ENCODE measurements at places on chromosomes 3 and 15.

DNA sequence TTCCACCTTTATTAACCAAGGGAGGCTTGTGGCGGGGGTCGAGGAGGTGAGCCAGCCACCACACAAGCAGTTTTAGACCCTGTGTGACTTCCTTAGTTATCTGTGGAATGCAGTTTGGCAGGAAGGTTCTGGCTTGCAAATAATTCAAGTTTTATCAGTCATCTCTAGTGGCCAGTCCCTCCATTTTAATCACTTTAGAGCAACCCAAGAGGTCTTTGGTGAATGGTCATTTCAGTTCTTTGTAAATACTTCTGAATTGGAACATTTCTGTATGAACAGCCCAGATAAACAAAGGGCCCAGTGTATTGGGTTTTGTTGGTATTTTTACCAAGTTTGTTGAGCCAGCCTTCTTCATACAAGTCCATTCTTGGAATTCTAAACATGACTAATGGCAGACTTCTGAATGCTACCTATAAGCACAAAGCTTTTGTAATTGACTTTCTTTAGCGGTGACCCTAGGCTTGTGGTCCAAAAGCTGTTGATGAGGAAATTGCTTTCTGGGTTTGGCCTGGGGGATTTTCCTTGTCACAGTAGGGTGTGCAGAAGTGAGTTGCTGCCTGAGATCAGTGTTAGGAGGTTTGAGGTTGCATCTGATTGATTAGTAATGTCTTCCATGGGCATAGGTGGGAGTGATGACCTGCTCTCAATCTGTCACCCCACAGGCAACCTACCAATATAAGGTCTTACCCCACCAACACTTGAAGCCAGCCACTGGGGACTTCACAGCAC lies 193.3 kb upstream of the TOPAZ1 start:
- DNase-seq = no peak

DNA sequence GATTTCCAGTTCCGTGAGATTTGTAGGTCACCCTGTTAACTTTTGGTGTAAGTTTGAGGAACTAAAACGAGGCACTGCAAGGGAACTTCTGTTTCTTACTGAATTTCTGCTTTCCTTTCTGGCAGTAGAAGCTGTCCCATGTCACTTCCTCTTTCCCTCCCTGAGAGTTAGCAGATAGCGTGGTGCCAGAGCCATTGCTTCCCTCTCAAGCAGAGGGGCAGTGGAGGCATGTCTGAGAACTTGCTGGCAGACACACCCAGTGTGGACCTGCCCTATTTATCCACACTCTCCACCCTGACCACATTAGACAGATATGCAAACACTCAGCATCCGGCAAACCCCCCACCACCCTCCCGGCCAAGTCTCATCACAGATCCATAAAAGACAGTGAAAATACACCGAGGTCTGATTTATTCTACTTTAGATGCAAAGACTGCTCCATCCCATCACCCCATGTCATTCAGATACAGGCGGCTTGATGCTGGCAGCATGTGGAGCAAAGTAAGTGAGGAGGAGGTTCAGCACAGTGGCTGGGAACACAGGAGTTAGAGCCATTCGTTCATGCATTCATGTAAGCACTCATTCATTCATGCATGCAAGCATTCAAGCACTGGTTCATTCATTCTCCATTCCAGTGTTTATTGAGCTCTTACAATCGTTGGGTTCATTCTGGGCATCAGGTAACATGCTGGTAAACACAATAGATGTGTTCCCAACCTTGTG lies 324.7 kb downstream of the SHQ1 start:
- no peak for DNase-seq

GRCh38 chr3:44995142-44995770 lies 19.2 kb downstream of the EXOSC7 start:
- no peak for DNase-seq

- DNase-seq = no peak
These were observed 500.4 kb downstream of the ZBBX start for GRCh38 chr3:166879661-166880060.

DNA sequence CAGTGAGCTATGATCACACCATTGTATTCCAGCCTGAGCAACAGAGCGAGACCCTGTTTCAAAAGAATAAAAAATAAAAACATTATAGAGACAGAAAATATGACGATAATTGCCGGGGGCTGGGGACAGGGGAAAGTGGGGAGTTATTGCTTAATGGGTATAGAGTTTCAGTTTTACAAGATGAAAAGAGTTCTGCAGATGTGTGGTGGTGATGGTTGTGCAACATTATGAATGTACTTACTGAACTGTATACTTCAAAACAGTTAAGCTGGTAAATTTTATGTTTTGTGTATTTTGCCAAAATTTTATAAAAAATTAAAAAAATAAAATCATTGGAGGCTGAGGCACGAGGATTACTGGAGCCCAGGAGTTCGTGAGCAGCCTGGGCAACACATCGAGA lies 24.8 kb upstream of the ZNF774 start:
- DNase-seq = no peak

GRCh38 chr15:69912116-69912515 lies 185.6 kb downstream of the TLE3 start:
- no peak for DNase-seq

GRCh38 chr3:56870436-56870835 lies 68.7 kb upstream of the ARHGEF3 start:
- DNase-seq = no peak

- DNase-seq = no peak
These were observed 106.1 kb downstream of the RFTN1 start for GRCh38 chr3:16407366-16407765.

DNA sequence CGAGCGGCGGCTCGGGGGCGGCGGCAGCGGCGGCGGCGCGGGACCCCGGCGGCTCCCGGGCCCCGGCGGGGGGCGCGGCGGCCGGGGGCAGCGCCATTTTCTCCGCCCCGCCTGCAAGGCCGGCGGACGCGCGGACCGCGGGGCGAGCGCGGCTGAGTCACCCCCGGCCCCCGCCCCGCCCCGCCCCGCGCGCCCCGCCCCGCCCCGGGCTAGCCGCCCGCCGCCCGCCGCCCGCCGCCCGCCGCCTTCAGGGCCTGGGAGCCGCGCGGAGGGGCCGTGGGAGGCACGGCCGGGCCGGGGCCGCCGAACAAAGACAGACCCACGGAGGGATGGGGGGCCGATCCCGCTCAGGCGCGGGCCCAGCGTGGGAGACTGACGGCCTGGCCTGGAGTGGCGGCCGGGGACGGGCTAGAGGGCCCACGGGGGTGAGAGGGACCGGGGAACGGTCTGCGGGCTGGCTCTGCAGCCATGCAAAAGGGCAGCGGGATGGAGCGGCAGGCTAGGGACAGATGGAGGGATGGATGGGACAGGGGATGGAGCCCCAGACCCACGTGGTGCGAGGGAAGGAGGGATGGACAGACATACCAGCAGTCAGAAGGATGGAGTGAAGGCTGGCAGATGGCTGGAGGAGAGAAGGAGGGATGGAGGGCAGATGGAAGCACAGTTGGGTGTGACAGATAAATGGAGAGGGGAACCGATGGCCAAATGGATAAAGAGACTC lies at the start of gene EIF4E3:
EIF4E3 (minus strand) TSS at position 132 of the 721 bp plus-strand sequence; CDS start at position 97, 35 bp downstream.
- no peak for DNase-seq

- DNase-seq = no peak
These were observed 442.7 kb upstream of the NR2F2 start for GRCh38 chr15:95887666-95888390.

GRCh38 chr3:25495726-25496253 lies 67.7 kb downstream of the RARB start:
- no peak for DNase-seq

DNA sequence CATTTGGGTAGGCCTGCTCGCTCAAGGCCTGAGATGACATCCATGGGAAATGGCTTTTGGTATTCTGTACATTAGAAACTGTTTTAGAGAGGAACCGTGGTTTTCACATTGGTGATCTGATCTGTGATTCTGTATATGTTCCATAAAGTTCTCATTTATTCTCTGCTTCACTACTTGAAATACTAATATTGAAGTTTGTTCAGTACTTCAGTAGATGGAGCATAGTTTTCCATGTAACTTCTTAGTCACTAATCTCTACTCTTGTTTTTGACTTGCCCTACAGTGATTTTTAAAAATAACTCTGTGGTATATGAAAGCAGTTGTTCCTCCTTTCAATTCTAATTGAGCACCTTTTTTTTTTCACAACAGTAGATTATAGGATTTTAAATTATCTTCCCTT lies 66.5 kb downstream of the MBNL1 start:
- DNase-seq = no peak

DNA sequence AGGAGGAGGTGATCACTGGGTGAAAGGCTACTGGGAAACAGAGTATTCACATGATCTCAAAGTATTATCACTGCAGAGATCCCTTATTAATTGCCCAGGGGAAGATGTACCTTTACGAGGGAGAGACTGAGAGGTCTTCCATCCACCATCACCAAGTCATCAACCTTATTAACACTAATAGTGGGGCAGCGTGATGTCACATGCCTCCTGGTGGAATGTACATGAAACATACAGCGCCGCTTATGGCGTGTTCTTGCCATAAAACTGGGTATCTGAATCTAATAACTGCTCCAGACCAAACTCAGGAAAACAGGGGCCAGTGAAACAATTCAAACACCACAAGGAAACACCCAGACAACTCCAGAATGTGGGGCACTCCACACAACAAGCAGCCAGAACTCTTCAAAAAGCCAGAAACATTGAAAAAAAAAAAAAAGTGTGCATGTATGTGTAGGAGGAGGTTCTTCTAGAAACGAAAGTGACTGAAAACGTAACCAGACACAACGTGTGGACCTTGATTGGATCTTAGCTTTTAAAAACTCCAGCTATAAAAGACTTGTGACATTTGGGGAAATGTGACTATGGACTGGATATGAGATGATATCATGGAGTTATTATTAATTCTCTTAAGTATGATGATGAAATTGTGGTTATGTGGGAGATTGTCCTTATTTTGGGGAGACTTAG lies 4.6 kb downstream of the STIMATE start:
- DNase-seq = no peak

DNA sequence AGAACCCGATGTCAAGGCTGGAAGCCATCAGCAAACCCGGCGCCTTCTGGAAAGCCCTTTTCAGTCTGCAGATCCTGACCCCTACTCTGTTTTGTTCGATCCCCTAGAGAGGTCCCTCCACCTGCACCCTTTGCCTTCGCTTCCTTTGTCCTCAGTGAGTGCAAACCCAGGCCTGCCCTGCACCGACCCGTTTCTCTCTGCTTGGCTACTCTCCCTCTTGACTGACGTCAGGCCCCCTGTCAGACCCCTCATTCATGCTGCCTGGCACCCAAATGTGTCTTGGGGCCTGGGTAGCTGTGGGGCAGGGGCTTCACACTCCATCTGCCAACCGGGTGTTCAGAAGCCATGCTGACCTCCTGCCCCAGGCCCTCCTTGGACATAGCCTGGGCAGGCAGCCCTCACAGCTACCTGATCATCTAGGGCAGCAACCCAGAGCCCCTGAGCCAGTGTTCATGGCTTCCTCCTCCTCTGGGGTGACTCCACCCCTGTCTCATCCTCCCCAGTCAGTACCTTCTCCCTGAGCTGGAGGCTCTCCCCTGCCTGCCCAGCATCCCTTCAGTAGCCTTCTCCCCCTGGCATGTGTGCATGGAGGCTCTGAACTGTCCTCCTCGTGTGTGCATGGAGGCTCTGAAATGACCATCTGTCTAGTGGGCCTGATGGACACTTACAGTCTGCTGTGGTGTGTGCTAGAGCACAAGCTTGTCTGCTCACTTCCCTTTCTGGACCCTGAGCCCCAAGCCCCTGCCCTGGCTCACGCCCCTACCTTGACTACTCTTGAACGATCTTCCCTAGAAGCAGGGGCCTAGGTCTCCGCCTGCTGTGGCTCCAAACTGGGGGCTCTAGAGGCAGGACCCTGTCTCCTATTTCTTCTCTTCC lies 69.4 kb downstream of the EXOG start:
- DNase-seq = no peak

DNA sequence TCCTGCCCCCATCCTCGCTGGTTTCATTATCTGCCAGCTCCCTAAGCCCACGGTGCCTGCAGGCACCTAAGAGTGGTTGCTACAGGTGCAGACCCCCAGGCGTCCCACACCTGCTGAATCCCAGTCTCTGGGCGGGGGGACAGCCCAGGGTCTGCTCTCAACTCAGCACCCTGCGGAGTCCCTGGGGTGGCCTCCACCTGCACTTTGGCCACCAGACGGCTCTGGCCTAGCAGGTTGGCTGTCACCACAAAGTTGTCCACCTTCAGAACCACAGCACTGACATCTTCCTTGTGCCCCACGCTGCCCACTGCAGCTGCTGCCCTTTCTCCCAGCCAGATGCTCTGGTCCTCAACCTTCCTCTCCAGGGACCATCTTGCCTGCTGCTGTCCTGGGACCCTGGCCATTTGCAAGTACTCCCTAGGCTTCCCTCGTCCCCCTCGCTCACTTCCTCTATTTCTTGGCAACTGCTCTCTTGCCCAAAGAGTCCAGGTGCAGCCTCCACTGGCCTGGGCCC lies 34.9 kb upstream of the SNRPA1 start:
- DNase-seq = no peak

DNA sequence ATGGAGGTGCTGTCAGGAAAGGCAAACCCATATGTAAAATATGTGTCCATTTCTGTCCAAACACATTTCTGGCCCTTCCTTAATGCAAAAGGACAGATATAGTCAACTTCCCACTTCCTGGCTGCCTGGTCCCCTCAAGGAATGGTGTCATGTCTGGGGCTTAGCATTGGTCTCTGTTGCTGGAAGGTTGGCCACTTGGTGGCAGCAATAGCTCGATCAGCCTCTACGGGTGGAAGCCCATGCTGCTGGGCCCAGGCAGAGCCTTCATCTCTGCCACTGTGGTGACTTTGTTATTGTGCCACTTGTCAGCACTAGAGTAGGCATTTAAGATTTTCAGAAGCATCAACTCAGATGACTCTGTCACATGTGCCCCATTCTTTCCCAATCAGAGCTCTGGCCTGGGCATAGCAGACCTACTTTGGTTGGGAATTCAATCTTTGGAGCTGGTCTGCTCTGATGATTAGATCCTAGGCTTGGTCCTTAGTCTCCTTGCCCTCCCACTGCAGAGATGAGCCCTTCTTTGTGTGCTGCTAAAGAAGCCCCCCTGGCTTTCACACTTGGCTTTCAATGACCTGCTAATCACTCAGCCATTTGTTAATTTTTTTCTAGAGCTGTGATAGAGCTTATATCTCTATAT lies 51.0 kb upstream of the SPSB4 start:
- peak; percentile 8 for DNase-seq

- no peak for DNase-seq
These were observed 87.5 kb downstream of the PIK3CB start for GRCh38 chr3:138747225-138747624.

- DNase-seq = no peak
These were observed 36.4 kb downstream of the ETFA start for GRCh38 chr15:76274821-76275220.

DNA sequence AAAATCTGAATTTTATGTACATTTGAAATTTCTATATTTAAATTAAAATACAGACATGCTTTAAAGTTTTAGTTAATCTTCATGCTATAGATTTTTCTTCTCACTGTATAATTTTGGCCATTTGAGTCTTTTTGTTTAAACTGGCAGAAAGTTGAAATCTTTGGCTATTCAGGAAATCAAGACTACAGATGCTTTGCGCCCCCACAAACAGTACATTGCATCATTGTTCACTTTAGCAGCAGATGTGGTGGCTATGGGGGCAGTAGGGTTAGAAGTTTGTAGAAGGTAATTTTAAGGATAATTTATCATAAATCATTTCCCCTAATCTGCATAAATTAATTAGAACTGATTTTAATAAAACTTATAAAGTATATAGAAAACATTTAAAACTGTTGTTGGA lies 20.9 kb downstream of the SPPL2A start:
- no peak for DNase-seq

All from stimulated activated CD4-positive, alpha-beta T cell treated with anti-CD3 and anti-CD28 coated beads, Interleukin-15, amount 100 ng/mL, for 1 hour (primary cell).